ENCODE measurements at places on chromosomes 4 and X.

GRCh38 chr4:93947286-93947685 is 118.7 kb downstream of the ATOH1 start:
- DNase-seq, result no peak

DNA sequence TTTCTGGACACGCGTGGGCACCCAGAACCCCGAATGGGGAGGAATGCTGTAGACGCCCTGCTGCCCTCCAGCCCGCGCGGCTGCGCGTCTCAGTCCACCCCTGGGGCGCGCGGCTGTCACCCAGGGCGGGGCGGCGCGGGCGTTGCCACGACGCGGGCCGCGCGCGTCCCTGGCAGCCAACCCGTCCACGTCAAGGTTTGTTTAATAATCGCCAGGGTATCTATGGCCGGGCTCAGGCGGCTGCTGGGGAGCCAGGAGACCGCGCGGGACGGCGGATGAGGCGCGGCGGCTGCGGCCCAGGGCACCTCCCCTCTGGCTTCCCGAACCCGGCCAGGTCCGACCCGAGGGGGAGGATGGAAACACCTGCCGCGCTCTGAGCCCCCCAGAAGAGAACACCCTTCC is at the start of gene SPATA18:
Gene SPATA18, plus strand, starts transcription at position 92 of the 402 bp plus-strand sequence. CDS start 401 bp downstream, outside the sequence.
- no peak for DNase-seq

DNA sequence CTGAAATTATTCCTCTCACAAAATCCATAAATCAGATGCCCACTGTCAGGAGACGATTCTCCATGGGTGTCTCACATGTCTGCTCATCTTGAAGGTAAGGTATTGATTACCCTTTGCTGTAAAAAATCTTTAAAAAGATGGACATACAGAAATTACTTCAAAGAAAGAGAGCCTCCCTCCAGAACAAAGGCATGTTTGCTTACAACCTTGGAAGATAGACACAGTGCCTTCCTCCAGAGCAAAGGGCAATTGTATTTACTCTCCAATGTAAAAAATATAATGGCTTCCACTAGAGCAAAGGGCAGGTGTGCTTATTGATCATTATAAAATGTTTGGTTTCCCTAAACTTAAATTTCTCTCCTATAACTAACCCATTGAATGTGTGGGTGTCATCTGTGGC is 616.2 kb downstream of the ANKRD50 start:
- DNase-seq, result no peak

DNA sequence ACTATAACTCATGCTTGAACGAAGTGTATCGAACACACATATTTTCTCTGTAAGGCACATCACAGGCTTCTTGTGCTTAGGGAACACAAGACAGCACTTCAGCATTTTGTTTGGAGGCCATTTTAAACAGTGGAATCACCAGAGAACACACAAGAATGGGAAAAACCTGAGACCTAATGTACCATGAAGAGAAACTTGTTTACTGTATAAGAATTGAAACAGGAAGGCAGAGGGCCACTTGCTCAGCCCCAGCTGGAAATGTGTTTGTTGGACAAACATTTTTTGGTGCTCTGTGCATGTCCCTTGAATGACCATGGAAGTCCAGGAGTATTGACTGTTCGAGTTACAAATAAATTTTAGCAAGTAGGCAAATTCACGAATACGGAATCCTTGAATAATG is 47.5 kb downstream of the RAPGEF2 start:
- no peak for DNase-seq

GRCh38 chr4:139558235-139559088 is 2.4 kb upstream of the SETD7 start:
- DNase-seq, result no peak

DNA sequence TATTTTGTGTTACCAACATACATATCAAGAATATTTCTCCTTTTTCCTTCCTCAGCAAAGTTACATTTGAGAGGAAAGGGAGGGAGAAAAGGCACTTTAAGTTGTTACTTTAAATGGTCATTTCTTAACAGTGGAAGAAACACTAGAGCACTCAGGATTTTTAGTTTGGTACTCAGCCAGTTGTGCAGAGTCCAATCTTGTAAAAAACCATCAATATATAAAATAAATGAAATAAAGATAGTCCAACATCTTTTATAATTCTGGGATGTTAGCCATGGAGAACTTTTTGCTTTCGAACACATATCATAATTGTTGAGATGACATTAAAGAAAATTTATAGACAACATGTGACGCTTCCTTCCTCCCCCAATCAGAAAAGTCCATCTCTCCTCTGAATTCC is 253.8 kb downstream of the QDPR start:
- DNase-seq, result no peak

GRCh38 chrX:18884916-18885315 is 99.0 kb downstream of the PHKA2 start:
- no peak for DNase-seq

- no peak for DNase-seq
Measured at GRCh38 chr4:5683566-5683965, 24.8 kb downstream of the EVC2 start.

DNA sequence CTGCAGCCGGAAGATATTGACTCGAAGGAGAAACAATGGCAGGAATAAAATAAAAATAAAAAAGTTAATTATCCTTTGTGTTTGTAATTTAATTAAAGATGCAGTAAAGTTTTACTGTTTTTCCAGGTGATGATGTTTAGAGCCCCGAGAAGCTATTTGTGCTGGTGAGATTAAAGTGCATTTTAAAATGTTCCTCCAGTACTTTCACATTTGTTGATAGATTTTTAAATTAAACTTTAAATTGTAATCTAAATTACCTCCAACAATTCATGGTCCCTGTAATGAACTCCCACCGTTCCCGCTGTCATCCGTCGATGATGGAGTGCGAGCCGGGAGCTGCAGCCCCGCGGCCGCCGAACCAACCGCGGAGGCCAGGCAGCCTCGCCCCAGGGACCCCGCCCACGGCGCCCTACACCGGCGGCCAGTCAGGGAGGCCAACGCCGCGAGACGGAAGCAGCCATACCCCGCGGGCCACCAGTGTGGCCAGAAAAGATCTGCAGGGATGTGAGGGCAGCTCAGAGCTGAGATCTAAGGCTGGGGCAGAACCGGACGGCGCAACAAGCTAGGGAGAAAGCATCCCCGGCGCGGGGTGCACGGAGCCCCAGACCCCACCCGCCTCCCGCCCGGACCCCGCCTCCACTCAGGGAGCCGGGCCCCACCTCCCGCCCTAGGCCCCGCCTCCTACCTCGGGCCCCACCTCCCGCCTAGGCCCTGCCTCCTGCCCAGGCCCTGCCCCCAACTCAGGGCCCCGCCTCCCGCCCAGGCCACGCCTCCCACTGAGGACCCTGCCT is 104.0 kb downstream of the FAM53A start:
- no peak for DNase-seq
